KBM-7 (cell line): ENCODE measurements at places on chromosomes 4 and X.

- no peak for DNase-seq
Observed at GRCh38 chrX:17919896-17920446, 58.9 kb upstream of the RAI2 start.

DNA sequence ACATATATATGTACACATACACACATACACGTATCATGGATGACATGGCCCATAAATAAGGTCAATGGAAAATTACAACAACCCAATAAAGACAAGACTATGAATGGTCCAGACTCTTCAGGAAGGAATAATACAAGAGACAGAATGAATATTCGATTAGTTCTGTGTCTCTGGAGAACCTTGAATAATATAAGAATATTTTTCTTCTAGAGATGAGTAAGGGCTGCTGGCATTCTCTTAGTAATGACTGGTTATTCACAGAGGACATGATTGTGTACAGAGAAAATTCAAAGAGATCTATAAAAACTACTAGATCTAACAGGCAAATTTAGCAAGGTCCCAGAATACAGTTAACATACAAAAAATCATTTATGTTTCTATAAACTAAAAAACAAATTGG, 23.3 kb downstream of the SPIN4 start:
- DNase-seq: no peak

DNA sequence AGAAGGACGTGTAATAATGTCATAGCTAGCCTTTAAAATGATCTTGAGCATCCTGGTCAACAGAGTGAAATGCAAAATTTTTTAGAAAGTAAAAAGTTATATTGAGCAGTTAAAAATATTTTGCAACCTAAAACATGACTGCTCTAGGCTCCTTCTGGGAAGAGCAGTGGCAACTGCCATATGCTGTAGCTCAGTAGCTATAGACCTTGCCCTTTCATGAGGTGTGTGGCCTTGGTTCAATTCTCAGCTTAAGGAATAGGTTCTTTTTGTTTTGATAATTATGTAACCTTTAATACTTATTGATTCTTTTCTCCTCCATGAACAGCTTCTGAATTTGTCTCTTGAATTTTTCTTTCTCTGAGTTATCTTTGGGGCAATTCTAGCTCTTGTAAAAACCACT, 105.0 kb downstream of the ARSJ start:
- DNase-seq: no peak

DNA sequence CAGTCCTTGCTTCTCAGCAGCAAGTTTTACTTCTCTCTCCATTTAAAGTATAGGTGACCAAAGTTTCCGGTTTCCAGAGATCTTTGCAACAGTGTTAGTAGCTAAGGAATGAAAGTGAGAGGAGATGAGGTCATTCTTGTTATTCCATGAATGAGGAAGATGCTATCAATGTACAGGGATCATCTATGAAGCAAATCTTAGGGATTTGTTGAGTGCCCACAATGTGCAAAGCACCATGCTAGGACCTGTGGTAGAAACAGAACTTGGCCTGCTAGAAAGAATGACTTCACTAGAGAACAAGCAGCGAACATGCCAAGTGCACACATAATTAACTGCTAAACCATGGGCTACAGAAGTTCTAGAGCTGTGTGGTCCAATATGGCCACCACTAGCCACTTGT, 112.5 kb downstream of the MID1 start:
- DNase-seq: no peak

DNA sequence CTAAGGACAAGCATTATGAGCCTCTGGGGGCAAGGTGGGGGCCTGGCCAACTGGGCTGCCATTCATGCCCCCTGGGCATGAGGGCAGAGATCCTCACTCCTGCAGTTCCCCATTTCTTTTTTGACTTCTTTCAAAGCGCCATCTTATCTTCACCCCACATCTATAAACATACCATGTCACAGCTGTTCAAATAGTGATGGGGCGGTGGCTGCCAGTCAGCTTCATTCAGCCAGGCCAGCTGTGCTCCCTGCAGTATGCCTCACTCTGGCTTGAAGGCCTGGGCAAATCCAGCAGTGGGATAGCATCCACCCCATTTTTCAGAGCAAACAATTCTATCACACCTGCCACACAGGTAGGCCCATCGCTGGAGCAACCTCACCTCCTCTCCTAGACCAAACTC, 85.5 kb downstream of the NHSL2 start:
- no peak for DNase-seq

DNA sequence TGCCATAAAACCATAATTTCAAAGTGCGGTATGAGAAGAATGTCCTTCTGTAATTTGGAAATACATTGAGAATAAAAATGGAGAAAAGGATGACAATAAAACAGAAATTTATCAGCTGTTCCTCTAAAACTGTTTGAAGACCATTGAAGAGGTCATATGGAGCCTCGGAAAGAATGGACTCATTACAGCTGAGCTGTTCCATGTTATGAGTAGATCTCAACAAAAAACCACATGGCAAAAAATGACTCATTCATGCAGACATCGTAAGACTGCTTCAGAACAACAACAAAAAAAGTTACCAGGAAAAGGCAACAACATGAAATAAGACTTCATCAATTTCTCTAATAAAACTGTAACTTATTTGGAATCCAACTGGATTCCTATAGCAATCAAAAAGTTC, 39.7 kb downstream of the AKAP4 start:
- no peak for DNase-seq

DNA sequence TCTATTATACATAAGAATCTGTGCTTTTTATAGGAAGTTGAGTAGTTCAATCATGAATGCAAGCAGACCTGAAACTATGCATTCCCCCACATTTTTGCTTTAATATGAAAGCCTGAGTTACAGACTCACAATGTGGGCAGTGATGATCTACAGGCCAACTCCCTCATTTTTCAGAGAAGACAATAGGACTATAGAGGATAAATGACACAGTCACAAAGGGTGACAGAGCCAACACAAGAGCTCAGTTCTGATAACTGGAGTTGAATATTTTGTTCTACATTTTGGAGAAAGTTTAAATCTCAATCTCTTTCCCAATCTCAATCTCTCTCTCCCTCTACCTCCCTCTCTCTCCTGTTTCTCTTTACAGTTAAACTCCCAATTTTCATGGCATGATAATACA, 27.0 kb downstream of the MBNL3 start:
- no peak for DNase-seq

GRCh38 chrX:155434906-155435743, 23.3 kb downstream of the F8A3 start:
- DNase-seq: peak; percentile 50

DNA sequence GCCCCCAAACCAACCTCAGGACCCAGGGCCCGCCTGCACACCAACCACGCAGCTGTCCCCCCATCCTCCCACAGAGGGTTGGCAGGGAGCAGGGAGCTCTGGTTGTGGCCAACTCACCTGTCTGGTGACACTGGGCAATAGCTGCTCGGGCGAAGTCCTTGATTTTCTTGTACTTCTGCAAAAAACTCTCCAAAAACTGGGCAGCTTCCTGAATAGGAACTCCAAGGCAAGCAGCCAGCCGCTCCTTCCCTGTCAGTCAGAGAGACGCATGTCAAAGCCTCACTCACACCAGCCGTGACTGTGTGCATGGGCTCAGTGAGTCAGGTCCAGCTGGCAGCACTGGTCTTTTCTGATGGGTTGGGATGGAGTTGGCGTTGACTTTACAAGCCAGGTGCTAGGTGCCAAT, 26.4 kb downstream of the NAT8L start:
- DNase-seq: no peak

- no peak for DNase-seq
Observed at GRCh38 chr4:152713951-152714705, 34.3 kb upstream of the TMEM154 start.
